8988T (cell line): ENCODE measurements at places on chromosomes 7 and 10.
A peak's percentile ranks its signal among the peaks of the same experiment; 100 is the strongest.

DNA sequence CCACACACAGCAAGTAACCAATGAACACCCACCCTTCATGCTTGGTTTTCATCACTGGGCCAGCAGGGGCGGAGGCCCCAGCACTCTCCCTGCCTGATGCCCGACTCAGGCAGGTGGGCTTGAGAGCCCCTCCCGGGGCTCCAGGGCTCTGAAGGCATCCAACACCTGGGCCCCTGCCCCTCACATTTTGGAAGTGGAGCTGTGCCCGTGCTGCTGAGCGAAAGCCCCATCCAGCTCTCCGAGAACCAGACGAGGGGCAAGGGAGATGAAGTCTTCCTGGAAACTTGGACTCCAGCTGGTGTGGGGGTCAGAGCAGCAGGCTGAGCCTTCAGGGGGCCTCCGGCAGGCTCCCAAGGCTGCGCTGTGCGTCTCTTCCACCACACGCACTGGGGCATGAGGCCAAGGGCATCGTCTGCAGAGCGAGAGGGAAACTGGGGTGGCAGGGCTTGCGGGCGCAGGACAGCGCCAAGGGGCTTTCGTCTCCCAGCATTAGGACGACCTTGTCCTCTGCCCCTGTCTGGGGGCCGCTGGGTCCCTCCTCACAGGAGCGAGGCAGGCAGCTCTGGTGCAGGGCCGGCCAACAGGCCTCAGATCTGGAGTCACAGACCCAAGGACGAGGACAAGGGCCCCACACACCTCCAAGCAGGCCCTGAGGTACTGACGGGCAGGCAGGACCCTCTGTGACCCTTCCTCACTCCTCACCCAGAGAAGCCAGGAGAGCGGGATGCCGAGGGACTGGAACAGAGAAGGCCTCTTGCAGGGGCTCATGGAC is 108.3 kb upstream of the FAM20C start:
- no peak for DNase-seq

DNA sequence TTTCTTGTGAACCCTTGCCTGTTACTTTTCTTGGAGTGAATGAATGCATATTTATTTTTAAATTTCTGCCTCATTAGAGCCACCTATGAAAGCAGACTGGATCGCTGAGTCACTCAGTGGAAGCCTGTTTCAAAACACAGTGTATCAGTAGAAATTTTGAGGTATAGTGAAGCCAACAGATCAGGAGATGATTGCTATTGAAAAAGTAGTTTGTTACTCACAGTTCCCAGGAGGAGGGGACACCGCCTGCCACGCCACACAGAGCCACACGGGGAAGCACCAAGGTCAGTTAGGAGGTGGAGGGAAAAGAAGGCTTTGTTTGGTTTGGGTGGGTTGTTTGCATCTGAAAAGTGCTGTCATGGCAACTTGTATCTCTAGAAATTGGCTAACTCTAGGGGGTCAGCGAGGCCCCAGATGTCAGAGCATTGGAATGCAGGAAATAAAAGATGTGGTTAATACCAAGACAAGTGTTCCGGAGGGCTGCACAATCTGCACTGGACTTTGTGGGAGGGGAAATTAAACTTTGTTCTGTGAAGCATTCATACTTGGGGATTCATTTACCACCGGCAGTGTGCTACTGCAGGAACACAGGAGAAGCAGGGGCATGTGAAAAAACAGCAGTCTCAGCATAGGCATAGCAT is 106.4 kb upstream of the SDK1 start:
- DNase-seq = no peak

DNA sequence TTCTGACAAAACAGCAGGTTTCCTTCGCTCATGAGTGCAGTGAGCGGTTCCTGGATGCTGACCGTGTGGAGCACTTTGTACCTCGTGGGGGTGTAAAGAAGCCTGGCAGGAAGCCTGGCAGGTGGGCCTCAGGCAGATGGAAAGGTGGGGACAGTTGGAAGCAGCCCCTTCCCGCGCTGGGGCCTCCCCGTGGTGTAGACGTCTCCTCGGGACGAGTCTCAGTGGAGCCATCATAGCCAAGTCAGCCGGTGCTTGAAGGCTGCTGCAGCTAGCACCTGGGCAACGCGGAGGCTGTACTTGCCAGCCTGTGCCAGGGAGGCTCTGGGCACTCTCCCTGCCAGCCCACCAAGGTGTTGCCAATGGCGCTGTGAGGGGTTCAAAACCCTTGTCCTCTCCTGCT is 154.5 kb downstream of the WDR37 start:
- no peak for DNase-seq

DNA sequence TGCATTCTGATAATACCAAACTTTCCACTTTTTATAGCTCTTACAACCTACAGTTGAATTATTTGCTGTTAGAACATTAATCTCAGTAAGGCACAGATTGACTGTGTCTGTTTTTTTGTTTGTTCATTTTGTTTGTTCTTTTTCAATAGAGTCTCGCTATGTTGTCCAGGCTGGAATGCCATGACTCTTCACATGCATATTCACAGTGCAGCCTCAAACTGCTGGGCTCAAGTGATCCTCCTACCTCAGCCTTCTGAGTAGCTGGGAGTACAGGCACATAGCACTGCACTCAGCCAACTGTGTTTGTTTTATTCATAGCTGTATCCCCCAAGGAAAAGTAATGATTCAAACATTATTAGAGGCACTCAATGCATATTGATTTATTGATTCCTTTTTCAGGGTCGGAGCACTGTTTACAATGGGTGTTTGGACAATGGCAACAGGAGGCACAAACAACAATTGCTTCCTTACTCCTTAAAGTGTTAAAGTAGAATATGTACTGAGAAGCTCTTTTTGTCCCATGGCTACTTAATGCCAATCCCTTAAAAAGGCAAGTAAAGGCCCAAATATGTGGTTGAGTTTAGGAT is 61.1 kb downstream of the SNX13 start:
- no peak for DNase-seq

DNA sequence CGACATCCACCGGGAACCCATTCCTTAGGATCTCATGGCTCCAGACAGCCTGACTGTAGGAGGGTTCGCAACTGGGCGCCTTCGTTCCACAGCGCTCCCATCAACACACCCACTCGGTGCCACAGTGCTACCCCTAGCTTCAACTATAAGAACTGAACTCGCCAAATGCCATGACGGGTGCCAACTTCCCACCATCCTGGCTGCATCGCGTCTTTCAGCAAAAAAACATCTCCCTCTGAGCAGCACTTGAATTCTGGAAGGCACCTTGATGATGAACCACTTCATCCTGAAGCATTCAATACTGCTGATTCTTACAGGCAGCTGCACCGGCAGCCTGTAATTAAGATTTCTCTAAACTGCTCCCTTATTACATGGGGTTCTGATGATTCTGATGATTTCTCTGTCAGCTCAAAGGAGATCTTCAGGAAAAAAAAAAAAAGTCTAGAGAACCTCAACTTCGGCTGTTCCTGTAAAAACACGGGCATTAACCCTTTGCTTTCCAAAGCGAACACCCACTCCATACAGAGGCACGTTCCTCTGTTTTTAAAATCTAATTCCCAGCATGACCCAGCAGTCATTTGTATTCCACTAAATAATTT is 1.3 kb downstream of the CYTH3 start:
- DNase-seq = peak; percentile 73

- DNase-seq = no peak
Measured at GRCh38 chr10:65275296-65275695, 1650.5 kb upstream of the LRRTM3 start.

DNA sequence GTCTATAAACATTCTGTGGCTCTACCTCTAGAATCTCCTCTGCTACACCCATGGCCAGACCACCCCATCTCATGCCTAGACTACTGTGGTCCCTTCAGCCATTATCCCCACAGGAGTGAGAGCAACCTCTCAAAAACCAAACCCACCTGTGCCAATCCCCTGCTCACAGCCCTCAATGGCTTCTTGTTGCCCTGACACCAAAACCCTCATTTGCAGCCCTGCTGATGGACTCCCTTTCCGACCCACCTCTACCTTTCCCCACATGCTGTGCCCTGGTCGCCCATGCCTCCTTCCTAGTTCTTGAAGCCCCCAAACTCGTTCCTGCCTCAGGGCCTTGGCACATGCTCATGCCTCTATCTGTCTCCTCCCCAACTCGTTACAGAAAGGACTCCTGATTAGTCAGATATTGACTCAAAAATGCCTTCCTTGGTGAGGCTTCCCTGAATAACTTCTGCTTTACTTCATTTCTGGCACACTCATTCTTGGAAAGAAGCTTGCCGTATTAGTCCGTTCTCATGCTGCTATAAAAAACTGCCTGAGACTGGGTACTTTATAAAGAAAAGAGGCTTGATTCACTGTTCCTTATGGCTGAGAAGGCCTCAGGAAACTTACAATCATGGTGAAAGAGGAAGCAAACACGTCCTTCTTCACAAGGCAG is 104.2 kb downstream of the TEX36 start:
- DNase-seq = no peak

DNA sequence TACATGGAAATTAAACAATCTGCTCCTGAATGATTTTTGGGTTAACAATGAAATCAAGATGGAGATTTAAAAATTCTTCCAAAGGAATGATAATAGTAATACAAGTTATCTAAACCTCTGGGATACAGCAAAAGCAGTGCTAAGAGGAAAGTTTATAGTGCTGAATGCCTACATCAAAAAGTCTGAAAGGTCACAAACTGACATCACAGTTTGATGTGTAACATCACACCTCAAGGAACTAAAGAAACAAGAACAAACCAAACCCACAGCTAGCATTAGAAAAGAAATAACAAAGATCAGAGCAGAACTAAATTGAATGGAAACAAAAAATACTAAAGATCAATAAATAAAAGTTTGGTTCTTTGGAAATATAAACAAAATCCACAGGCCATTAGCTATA is 17.4 kb downstream of the ZFAND4 start:
- DNase-seq = no peak

DNA sequence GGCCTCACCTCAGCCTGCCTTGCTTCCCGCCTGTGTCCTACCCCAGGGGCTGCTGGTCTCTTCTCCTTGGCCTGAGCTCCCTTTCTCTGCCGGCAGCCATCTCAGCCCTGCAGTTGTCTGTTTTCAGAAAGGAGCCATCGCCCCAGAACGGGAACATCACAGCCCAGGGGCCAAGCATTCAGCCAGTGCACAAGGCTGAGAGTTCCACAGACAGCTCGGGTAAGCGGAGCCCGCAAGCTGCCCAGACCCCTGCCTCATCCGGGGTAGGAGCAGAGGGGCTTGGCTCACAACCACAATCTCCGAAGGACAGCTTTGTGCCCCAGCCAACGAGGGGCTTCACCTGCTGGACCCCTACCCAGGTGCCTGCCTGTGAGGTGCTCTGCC is 5.3 kb upstream of the DEPP1 start:
- DNase-seq = no peak

GRCh38 chr10:123381224-123381623 is 227.0 kb downstream of the BUB3 start:
- no peak for DNase-seq

GRCh38 chr7:88546808-88547207 is 212.7 kb upstream of the ZNF804B start:
- DNase-seq = no peak

DNA sequence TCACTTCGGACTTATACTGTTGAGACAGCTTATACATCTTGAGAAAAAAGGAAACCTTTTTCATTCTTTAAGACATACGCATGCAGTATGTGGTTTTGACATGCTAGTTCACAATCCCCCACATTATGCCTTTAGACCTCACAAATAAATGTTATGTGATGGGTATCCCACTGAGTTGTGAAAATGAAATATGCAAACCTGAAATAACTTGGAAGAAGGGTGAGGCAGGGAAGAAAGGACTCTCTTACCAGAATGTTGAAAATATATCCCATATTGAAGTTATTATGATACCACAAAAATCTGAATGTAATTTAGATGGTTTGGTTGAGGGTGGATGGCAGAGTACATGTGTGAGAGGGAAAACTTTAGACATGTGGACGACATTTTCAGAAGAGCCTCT is 379.8 kb downstream of the BBS9 start:
- DNase-seq = no peak

DNA sequence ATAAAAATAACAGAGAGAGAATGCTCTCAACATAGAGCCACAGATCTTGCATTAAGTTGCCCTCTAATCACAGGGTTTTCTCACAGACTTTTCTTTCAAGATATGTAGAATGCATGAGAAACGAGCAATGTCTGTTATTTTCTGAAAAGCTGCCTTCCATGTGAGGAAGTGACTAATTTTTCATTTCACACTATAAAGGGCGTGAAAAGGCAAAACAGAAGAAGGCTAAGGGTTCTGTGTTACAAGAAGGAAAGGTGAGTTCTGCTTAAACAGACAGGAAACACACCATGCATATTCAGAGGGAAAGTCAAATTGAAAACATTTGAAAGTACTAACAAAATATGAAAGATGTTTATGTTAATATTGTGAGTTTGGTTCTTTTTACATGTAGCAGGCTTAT is 189.2 kb downstream of the SEMA3D start:
- DNase-seq = no peak

GRCh38 chr10:22391600-22391999 is 46.3 kb downstream of the SPAG6 start:
- DNase-seq = no peak

- DNase-seq = no peak
Measured at GRCh38 chr10:103637927-103638557, 144.5 kb downstream of the NEURL1 start.

DNA sequence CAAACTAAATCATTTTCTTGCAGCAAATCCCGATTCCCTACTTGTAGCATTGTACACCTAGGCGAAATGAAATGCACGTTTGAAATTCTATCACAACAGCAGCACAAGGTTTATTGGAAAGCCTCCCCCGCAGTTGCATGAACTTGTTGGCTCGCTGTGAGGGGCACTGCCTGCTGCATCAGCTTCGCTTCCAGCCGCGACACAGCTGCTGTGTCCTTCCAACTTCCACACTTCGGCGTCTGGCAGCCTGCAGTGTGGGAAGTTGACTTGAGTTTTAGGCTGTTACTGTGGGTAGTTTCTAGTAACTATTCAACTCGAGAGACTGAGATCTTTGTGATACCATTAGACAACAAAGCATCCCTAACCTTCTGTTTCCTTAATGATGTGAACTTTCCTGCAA is 315.8 kb upstream of the TPK1 start:
- no peak for DNase-seq

DNA sequence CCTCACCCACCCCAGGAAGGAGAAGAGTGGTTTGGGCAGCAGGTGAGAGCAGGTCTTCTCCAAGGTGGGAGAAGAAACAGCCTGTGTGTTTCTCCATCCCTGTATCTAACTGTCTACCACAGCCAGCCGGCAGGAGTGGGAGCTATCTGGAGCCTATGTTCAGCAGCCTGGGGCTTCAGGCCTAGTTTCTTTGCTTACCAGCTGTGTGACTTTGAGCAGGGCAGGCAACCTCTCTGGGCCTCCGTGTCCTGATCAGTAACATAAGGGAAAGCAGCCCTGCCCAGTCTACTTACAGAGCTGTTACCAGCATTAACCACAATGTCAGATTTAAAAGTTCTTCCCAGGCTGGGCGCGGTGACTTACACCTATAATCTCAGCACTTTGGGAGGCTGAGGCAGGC is 450.7 kb upstream of the ZMIZ1 start:
- no peak for DNase-seq
